ENCODE measurements at places on chromosomes 2 and 18.

- no peak for DNase-seq
Observed at GRCh38 chr18:22020127-22020866, 149.1 kb upstream of the GATA6 start.

DNA sequence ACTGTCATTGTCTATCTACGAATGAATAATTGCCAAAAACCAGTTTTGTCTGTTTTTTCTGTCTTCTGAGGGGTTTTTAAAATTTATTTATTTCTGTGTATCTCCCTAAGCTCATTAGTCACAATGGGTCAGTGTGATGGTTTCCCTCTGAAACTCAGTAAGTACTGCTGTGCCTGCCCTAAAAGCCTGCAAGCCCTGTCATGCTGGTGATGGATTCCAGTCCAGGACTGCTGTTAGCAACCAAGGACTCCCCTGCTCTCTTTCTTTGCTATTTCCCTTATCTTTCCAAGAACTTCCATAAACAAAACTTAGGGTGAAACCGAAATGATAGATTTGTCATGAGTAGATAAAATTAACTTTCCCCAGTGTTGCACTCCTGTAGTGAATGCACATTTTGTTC is 11.8 kb upstream of the DSG2 start:
- DNase-seq = no peak

GRCh38 chr2:105510761-105511528 is 112.1 kb upstream of the FHL2 start:
- no peak for DNase-seq

GRCh38 chr2:36469106-36469477 is 113.5 kb downstream of the CRIM1 start:
- no peak for DNase-seq

DNA sequence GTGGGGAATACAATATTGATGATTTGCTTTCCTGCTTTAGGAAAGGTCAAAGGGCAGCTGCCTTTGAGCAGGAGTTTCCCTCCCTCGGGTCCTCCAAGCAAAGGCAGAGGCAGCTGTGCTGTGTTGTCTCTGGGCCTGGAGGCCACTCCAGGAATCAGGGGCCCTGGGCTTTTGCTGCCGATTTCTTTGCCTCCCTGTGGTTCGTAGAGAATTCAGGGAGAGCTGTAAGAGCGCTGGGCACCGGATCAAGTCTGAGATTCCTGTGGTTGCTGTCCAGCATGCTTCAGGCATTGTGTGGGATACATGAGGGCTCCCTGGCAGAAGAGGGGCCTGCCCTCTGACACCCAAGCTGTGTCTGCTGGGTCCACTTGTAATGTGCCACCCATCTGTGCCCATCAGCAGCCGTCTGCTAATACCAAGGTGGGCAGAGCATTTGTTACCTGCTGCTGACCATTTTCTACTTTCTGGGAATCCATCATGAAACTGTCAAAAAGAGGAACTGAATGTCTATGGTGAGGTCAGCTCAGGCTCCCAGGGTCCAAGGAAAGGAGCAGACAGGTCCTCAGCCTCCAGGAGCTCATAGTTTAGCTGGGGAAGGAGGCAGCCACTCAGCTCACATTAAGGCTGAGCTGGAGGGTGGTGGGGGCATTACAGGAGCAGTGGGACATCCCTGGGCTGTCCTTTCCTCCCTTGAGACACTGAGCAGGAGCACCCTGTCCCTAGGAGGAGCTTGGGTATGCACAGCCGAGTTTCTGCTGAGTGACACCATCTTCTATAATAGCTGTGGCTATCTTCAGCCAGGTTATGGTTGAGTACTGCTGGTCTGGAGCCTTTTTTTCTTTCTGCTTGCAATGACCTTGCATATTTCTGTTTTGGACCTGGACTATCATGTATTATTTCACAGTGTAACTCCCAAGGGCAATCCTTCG is 68.5 kb downstream of the CTIF start:
- no peak for DNase-seq

GRCh38 chr18:32775628-32776027 is 2.8 kb upstream of the KLHL14 start:
- DNase-seq = no peak

GRCh38 chr18:10354241-10354811 is 100.1 kb upstream of the APCDD1 start:
- no peak for DNase-seq

DNA sequence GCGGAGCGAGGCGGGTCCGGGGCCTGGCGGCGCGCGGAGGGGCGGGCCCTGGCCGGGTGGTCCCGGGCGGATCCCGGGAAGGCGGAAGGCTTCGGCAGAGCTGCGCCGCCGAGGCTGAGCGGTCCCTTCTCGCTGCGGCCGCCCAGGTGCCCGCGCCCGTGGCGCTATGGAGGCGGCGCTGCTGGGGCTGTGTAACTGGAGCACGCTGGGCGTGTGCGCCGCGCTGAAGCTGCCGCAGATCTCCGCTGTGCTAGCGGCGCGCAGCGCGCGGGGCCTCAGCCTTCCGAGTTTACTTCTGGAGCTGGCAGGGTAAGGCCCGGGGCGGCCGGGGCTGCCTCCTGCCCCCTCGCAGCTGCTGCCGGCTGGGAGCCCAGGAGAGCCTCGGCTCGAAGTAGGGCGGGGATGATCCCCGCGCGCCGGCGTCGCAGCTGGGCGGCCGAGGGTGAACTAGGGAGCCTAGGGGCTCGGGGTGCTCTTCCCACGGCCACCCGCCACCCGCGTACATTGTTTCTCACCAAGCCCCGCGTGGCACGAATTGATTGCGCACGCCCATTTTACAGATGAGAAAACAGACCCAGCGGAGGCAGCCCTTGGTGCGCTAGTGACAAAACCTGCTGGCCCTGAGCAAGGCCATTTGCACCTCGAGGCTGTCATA is at the start of gene SLC66A3:
TSS of gene SLC66A3 (plus strand) at position 87 of the 655 bp plus-strand sequence. CDS start at position 167, 80 bp downstream.
- no peak for DNase-seq

- DNase-seq = no peak
Observed at GRCh38 chr2:35454966-35455638, 900.5 kb upstream of the CRIM1 start.

DNA sequence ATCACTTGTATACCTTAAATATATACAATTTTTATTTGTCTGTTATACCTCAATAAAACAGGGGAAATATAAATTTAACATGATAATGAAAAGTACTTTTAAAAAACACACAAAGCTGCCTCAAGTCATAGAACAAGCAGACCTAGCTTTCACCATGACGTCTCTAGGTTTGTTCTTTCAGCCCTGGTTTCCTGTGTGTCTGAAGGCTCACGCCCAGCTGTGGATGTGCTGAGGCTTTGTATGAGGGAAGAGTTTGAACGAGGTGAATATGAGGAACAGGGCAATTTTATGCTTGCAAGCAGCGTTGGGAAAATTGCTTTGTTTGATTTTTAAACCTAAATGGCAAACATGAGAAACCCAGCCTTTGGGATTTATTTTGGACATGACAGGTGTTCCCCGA is 15.3 kb downstream of the SH3RF3 start:
- no peak for DNase-seq

GRCh38 chr2:100245681-100246080 is 76.6 kb downstream of the LONRF2 start:
- no peak for DNase-seq

DNA sequence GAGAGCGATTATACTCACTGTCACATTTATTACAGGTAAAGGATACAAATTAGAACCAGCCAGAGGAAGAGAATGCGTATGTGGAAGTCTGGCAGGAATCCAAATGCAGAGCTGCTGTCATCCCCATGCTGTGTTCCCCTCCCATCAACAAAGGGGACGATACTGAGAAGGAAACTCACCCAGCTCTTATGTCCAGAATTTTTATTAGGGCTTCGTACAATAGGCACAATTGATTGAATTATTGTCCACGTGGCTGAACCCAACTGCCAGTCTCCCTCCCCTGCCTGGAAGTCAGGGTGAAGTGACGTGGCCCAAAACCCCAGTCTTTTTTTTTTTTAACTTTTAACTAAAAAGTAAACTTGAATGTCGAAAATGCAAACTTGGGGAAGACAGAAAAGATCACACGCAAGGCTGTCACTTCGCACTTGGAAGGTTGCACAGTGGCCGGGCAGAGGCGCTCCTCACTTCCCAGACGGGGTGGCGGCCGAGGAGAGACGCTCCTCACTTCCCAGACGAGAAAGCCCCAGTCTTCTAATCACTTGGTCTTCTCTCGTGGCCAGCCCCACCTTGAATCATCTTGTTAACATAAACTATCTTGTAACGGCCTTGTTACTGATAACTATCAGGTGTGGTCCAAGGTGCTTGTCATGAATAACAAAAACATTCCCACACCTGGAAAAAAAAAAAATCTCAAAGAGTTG is 40.0 kb upstream of the ITSN2 start:
- DNase-seq = no peak

- DNase-seq = peak; percentile 32
Observed at GRCh38 chr18:62637807-62638687, 77.3 kb upstream of the PHLPP1 start.

DNA sequence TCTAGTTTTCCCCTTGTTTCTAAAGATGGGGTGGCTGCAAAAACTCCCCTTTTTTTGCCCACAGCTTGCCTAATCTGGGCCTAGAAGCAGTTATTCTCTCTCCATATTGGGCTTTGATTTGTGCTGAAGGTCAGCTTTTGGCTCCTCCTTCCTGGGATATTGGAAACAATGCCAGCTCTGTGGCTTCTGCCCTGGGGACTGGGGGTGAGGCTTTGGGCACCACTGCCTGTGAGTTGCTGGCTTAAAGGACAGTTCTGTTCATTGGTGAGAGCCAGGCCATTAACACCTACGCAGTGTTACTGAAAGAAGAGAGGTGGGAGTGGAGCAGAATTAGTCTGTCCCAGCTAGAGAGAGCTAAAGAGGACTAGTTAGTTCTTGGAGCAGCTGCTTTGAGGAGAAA is 4.3 kb downstream of the UBXN2A start:
- DNase-seq = no peak

GRCh38 chr18:53689886-53690285 is 534.6 kb downstream of the MBD2 start:
- no peak for DNase-seq

- DNase-seq = no peak
Observed at GRCh38 chr2:97708048-97708380, 5.4 kb upstream of the ZAP70 start.

GRCh38 chr18:9184998-9185613 is 48.5 kb downstream of the ANKRD12 start:
- no peak for DNase-seq

- peak; percentile 20 for DNase-seq
Observed at GRCh38 chr18:23871410-23871809, 143.1 kb upstream of the TTC39C start.

Measured in activated T-helper 2 cell treated with anti-CD3 and anti-CD28 coated beads, Interferon-gamma antibody, Interleukin-2, Interleukin-4, amounts not matched to agents 10 μg/mL and 5 μg/mL and 100 μg/mL, durations not matched to agents 14 hours and 24 hours and 36 hours (primary cell).